ENCODE measurements at places on chromosomes 3 and 15.

GRCh38 chr3:7437231-7437630, 576.3 kb downstream of the GRM7 start:
- DNase-seq = no peak

- DNase-seq = no peak
These were observed 636.6 kb upstream of the NR2F2 start for GRCh38 chr15:95693917-95694316.

- DNase-seq = no peak
These were observed 7.1 kb downstream of the DHX36 start for GRCh38 chr3:154316974-154317767.

- DNase-seq = no peak
These were observed 11.9 kb downstream of the GTPBP8 start for GRCh38 chr3:113002679-113003078.

GRCh38 chr3:38247366-38248035, 18.1 kb upstream of the SLC22A13 start:
- DNase-seq = peak; percentile 69

- DNase-seq = no peak
These were observed 553.1 kb upstream of the CBLB start for GRCh38 chr3:106421909-106422308.

DNA sequence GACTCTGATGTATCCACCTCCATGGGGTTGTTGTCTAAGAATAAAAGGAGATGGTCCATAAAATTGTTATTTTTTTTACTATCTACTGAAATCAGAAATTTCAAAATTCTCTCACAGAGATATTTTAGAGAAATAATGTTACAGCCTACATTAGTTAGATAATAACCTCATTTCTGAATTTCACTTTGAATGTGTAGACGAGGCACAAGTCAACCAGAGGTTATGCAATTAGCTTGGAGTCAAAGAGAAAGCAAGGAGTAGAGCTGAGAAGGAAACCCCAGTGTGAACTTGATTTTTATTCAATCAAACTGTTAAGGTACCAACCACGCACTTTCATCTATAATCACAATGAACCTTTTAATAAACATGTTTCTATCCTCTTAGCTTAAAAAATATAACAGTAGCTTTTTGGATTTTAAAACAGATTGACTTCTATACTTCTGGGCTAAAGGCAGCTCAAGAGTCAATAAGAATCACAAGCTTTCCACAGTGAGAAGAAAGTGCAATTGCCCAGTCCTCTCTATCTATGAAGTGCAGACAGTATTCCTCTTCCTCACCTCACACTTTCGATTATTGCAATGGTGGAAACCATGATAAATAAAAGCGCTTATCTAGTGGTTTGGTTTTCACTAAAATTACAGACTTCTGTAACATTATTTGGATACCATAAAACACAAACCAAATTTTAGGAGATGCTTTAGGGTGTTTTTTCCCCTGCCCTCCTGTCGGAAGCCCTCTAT, 403.2 kb downstream of the ZBTB20 start:
- no peak for DNase-seq

- DNase-seq = no peak
These were observed 21.9 kb upstream of the TIMP4 start for GRCh38 chr3:12180631-12181030.

DNA sequence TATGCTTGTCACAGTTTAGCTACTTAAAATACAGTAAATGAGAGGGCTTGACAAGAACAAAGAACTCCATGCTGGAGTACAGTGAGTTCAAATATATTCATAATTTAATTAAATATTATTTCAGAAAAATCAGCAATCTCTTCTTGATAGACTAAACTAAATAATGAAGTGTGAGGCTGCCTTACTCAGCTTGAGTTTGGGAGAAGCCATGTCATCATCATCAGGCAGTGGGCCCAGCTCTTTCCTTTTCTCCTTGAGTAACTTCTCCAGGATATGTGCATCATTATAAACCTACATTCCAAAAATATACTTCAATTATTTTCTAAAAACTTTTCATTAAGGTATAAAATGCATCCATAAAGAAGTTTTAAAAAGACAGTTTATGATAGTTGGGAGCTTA, 70.5 kb downstream of the PBRM1 start:
- no peak for DNase-seq

DNA sequence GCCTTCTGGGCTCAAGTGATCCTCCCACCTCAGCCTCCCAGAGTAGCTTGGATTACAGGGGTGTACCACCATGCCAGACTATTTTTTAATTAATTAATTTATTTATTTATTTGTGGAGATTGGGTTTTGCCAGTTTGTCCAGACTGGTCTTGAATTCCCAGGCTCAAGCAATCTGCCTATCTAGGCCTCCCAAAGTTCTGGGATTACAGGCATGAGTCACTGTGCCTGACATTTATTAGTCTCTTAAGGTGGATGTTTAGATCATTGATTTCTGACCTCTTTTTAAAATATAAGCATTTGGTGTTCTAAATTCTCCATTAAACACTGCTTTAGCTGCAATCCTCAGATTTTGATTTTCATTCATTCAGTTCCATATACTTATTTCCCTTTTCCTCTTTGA, 15.6 kb downstream of the FBXW12 start:
- DNase-seq = no peak

GRCh38 chr3:194518652-194519051, 31.9 kb upstream of the ATP13A3 start:
- no peak for DNase-seq

DNA sequence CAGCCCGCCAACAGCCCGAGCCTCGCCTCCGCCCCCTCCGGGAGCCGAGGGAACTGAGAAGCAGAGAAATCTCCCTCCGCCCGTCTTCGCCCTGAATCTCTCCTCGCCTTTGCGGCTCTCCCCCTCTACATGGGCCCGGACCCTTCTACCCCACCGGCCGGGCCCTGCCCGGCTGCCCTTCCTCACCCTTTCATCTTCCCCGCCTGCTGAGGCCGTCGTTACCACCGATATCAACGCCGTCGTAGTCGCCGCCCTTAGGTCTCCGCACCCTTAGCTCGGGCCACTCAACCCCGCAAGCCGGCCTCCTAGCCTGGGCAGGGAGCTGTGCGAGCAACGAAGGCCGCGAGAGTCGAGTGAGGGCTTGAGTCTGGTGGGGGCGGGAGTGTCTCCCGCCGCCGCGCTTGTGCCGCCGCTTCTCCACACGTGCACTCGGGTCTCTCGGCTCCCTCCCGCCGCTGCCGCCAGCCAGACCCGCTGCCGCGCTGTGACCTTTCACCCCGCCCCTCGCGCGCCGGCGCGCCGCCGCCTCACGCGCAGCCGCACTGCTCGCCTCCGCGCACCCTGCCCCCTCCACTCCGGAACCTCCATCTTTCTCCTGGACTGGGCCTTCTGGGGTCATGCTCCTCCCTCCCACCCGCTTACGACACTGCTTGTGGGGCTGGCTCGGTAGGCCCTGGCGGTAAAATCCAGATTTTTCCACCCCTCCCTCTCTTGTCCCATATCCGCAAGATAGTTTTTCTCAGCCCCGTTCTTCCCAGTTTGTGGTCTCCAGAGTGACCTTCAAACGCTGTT, at the start of gene NAA50:
NAA50 (minus strand) TSS at position 494 of the 792 bp plus-strand sequence; CDS start at position 194, 300 bp downstream.
- peak; percentile 95 for DNase-seq

- DNase-seq = no peak
These were observed 874 bp downstream of the ZNF662 start for GRCh38 chr3:42906848-42907183.

DNA sequence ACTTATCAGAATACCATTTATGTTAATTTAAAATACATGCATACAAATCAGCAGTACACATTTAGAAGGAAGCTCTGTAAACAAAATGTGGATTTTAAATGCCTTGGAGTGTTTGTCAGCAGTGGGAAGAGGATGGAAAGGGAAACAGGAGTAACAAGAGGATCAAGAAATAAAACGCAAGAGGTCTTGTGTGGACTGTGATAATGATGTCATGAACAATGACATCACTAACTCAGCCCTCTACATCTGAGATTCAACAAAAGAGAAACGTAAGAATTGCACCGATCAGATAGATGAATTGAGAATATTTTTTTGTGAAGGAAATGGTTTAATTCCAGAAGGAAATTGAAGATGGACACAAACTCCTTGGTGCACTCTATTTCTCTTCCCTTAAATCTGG, 44.0 kb upstream of the CNOT10 start:
- no peak for DNase-seq

DNA sequence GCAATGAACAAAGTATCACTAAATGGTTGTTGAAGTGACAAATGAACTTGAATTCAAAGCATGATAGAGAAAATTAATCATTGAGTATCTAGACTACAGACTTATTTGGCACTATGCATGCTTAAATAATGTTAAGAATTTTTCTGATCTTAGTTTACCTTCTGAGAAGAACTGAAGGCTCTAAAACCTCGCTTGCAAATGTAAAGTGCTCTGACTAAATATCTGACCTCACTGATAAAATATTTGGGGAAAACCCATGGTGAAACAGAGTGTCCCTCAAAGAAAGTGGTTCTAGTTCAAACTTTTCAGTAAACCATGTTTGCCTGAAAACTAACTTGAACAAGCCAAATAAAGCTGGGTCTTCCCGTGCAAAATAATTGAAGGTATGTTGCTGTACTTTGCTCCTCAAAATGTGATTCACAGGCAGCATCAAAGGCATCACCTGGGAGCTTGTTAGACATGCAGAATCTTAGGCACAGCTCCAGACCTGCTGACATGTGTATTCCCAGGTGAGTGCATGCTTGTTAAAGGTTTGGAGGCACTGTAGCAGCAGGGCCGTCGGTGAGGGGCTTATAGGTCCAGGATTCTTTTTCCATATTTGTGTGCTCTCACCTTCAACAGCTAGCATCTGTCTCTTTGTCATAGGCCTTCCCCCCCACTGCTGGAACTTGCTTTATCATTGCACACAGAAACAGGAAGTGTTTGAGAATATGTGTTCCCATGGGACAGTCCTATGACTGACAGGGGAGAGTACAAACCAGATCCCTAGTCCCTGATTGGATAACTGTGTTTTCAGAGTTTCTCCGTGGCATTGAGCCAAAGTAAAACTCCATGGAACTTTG, 524.2 kb upstream of the LMCD1 start:
- DNase-seq = no peak

DNA sequence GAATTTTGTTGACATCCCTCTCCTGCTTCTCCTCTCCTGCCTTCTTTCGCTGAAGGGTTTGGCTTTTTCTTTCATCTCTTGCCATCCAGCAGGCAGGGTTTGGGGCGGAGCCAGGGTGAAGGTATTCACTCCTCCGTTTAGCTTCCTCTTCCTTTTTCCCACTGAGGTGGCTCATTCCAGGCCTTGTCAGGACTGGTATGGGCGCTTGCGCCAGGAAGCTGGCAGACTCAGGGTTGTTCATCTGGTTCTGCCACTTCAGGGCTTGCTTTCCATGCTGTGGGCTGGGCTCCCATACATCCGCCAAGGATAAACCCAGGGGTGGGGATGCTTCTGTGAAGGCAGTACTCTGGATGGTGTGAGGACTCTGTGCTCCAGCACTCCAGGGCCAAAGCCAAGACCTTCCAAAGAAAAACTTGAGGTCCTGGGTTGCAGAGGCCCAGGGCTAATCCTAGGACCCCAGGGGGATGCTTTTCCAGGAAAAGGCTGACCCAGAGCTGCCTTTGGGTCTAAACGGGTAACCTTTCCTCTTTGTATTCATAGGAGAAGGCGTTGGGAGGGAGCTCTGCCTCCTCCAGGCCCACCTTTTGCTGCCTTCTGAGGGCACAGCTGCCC, 7.7 kb upstream of the AMOTL2 start:
- no peak for DNase-seq

- DNase-seq = no peak
These were observed 32.0 kb downstream of the WWTR1 start for GRCh38 chr3:149625795-149626194.

DNA sequence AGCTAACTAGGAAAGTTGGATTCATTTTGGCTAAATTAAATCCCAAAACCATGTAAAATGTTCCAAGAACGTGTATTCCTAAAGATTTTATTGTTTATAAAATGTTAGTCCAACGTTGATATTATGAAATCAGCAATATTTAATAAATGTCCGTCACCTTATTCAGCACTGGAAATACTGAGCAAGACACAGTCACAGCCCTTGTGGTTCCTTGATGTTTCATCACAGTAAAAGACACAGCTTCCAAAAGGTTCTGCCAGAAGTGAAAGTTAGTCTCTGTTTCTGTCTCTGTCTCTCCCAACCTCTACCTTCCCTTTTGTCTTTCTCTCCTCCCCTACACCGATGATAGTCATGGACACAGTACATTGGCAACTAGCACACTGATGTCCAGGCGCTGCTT, 82.2 kb upstream of the BOC start:
- DNase-seq = no peak

- DNase-seq = no peak
These were observed 29.3 kb downstream of the SCN5A start for GRCh38 chr3:38620236-38620635.

GRCh38 chr3:52280050-52280461, 1.6 kb upstream of the WDR82 start:
- peak; percentile 7 for DNase-seq

DNA sequence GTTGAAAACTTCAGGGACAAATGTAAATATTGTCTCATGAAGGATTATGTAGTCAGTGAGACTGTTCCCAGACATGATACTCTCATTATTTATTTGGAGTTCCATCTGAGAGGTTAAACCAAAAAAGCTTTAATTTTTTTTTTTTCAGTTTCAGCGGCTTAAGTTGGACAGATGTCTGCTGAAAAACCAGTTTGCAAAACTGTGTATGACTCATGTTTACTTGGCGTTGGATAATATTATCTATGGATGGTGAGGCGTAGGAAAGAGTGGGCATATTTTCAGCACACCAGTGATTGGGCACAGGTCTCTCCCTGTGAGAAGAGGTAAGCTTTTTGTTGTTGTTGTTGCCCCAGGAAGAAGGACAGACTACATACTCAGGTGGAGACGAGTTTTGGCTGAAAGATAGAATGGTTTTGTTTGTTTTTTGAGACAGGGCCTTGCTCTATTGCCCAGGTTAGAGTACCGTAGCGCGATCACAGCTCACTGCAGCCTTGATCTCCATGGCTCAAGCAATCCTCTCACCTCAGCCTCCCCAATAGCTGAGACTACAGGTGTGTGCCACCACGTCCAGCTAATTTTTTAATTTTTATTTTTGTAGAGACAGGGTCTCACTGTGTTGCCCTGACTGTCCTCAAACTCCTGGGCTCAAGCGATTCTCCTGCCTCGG, 16.4 kb upstream of the ANXA2 start:
- peak; percentile 56 for DNase-seq

DNA sequence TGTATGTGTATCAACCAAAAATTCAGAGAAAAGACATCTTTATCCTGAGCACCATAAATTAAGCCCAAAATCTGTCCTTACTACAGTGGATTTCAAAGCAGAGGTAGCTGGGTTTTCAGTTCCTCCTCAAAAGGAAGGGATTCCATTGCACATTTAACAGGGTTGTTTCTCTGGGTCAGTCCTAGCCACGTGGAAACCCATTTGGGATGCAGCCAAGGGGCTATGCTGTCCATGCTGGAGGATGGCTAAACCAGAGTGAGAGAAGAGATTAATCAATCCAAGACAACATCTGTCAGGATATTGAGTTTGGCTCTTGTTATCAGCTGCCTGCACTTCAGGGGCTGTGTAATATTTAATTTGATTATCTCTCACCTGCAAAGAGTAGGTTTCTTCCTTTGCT, 28.1 kb downstream of the LSAMP start:
- peak; percentile 35 for DNase-seq

GRCh38 chr3:117510396-117510795, 800.8 kb downstream of the TUSC7 start:
- no peak for DNase-seq
